ENCODE measurements at places on chromosomes 11 and 22.

GRCh38 chr22:39565414-39565944, 5.1 kb upstream of the CACNA1I start:
- no peak for DNase-seq

GRCh38 chr22:42258126-42258525, 12.3 kb downstream of the TCF20 start:
- no peak for DNase-seq

- no peak for DNase-seq
These were observed 2.3 kb downstream of the EXT2 start for GRCh38 chr11:44097821-44098220.

DNA sequence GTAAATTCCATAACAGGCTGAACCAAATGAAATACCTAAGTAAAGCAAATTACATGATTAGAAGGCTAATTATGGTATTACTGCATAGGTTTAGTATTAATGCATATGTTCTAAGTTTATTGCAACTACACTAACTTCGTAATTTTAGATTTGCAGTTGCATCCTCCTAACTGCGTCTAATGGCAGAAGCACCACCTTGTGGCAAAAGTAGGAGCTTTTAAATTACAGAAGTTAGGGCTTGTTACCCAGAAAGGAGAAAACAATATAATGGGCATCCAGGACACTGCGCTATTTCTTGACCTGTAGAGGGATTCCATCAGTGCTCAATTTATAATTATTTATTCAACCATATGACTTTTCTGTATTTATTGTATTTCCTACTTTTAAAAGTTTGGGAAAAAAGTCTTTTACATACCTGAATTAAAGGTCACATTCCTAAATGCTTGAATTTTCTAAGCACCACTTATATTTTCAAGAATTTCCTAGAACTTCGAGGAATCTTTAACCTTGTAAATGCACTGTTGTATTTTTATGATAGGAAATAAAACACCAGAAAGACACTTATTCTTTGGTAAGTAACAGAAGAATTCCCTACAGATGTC, 16.3 kb upstream of the GPR83 start:
- DNase-seq, result no peak

Data from CD4-positive, alpha-beta T cell treated with Interleukin-4 for 4 hours (primary cell).